ENCODE measurements at places on chromosomes 3 and 15.

DNA sequence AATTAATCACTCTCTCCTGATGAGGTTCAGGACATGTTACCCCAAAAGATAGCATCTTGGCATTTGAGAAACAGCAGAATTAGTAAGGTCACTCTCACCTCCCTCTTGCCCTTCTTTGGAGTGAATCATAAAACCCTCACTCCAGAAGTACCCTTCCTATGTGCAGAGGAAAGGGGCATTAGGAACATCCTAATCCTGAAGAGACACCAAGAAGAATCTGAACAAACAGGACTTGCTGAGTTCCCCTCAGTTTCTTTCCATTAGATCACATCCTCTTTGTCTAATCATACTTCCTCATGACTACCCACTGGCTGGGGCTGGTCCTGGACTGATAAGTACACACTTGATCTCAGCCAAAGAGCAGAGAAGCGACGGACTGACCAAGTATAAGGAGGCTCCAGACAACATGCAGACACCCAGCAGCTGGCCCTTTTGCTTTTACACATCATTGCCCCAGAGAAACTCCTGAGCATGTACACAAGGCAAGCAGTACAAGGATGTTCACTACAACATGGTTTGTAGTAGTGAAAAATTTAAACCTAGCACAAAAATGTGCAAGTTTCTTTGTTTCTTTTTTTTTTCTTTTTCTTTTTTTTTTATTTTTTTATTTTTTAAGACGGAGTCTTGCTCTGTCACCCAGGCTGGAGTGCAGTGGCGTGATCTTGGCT is 15.0 kb upstream of the TM6SF1 start:
- no peak for DNase-seq

GRCh38 chr3:159528251-159528895 is 460.3 kb upstream of the IL12A start:
- no peak for DNase-seq

DNA sequence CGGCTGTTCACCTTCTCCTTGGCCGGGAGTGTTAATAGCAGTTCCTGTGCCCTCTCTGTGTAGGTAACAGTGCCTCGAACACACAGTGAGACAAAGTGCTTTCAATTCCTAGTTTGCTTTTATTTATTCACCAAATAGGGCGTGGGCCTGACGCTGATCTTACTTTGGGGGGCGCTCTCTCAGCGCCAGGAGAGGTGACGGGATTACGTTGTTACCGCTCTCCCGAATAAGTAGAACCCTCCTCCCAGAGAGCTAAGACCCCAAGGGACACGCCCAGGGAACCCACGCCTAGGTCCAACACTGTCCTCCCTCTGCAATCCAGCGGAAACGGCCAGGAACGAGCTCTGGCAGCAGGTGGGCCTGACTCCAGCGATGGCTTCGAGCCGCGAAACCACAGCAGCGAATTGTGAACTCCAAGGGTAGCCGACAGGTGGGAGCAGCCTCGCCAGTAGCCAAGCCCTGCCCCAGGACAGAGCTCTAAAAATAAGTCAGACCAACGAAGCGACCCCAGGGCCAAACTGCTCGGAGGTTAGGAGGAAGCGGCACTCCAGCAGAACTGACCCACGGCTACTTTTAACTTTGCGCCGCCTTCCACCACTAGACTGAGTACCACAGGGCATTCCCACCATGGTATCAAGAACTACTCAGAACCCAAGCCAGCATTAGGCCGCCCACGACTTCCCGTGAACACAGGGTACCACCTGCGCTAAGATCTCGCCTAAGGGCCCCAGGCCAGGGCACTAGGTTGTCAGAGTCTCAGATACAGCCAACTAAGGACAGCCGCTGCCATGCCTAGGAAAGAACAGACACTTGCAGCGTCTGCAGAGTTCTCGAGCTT is 1.6 kb upstream of the SIN3A start:
- DNase-seq: peak; percentile 36

DNA sequence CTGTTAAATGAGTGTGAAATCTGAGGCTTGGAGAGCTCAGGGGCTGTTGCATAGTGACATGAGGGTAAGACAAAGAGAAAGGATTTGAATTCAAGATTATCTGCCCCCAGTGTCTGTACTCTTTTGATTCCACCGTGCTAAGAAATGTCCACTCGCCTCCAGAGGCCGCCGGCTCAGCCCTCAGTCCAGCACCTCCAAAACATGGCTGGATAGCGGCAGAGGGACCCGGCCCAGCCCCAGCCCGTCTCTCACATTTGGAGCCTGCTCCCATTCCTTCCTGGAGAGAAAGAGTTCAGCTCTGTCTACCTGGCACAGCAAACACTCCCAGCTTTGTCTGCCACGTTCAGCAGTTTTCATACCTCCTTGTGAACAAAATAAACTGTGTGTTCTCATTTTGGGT is 84.8 kb upstream of the IQSEC1 start:
- DNase-seq: no peak

DNA sequence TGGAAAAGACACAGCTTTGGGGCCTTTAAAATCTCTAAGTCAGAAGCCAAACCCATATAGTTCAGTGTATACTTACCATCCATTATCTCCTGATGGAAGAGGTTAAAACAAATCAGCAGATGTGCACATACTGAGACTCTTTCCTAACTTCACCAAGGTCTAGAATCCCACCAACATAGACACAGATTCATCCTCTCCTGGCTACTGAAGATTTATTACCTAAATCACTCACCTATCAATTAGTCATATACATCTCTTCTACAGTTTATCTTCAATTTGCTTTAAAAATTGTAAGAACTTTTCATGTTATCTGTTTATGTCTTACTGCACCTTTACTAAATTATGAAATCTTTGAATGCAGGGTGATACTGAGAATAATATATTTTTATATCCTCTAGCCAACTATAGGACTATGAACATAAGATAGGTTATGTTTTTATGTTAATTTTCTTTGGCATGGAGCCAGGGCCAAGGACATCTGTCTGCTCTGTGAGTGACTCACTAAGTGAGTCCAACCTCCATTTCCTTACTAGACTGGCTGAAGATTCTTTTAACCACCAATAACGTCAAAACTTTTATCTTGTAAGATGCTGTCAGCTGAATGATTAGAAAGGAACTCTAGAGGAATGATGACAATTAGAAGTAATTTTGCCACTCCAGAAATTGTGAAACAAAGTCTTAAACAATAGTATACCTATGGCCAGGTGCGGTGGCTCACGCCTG is 397.6 kb downstream of the FOXP1 start:
- DNase-seq: no peak

DNA sequence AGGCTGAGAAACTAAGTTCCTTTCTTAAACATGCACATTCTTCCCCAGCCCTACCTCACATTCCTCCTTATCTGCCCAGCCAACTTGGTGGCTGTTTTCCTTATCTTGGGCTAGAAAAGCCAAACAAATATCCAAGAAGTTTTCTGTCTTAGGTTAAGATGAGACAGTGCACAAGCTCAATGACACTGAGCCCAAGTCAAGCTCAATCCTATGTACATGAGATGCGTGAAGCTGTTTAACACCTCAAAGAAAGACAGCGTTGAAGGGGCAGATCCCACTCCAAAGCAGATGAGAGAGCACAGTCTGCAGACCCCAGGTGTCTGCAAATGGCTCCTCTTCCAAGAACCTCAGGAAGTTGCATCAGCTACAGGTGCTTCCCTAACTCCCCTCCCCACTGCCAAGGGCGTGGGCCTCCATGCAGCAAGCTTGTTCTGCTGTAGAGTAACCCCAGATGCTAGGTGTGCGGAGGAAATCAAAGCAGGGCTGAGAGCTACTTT is 16.6 kb downstream of the LRRC2 start:
- DNase-seq: no peak

GRCh38 chr3:176765382-176765900 is 431.8 kb downstream of the TBL1XR1 start:
- DNase-seq: no peak

GRCh38 chr15:64816452-64816851 is 9.0 kb downstream of the PIF1 start:
- DNase-seq: no peak

DNA sequence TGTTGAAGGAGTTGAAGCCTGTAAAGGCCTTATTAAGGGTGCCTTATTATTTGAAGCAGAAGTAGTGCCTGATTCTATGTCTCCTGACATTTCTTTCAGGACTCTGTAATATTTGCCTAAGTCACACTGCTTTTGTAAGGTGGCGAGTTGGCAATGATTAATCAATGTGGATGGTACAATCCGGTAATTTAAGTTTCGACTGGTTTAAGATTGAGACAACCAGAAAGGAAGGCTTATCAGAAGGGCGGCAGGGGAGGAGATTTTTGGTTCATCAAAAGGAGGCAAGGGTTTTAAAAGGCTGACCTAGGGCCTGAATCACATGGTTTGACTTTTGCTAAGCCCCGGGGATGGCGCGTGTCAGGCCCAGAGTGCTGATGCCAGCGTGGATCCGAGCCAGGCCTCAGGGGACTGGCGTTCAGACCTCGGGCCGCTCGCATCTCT is 830 bp upstream of the RNF13 start:
- DNase-seq: no peak

GRCh38 chr15:80536231-80536630 is 132.0 kb downstream of the ARNT2 start:
- peak; percentile 47 for DNase-seq

GRCh38 chr15:23773093-23773492 is 86.0 kb upstream of the NDN start:
- DNase-seq: no peak

GRCh38 chr3:180617049-180617448 is 15.1 kb downstream of the TTC14 start:
- DNase-seq: no peak

GRCh38 chr15:47432826-47433225 is 284.5 kb upstream of the SEMA6D start:
- no peak for DNase-seq

Data from NCI-H1105 (cell line).